ENCODE measurements at places on chromosomes 6 and 20.

- no peak for DNase-seq
Measured at GRCh38 chr20:60624066-60624465, 628.0 kb upstream of the CDH4 start.

- no peak for DNase-seq
Measured at GRCh38 chr6:134449004-134449403, 131.1 kb upstream of the SGK1 start.

GRCh38 chr6:27795697-27796494 is 116.3 kb downstream of the OR2B2 start:
- DNase-seq, result peak; percentile 76

- DNase-seq, result no peak
Measured at GRCh38 chr6:6131492-6132109, 124.9 kb upstream of the NRN1 start.

Measured in NCI-H526 treated with DMSO at 0.1 percent for 48 hours (cell line).